ELF-1 (cell line): ENCODE measurements at places on chromosomes 2 and 18.

- DNase-seq: no peak
These were observed 1.2 kb downstream of the NEMP2 start for GRCh38 chr2:190533175-190533967.

DNA sequence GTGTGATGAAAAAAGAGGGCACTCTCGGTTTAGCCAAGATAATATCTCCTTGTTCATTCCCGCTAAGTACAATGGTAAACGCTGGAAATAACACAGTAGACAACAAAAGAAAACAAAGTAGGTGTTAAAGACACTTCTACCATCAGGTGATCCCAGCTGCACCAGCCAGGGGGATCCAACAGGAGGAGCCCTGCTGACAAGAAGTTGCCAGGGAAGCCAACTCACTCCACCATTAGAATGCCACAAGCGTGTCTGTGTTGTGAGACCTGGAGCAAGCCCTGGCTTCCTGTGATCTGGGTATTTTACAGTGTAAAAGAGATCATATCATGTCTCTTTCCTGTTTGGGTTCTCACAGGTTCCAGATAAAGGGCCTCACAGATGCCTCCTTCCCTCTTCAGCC is 117.0 kb downstream of the GRB14 start:
- DNase-seq: peak; percentile 66

GRCh38 chr2:235492850-235493344 is 946 bp upstream of the AGAP1 start:
- DNase-seq: peak; percentile 88

DNA sequence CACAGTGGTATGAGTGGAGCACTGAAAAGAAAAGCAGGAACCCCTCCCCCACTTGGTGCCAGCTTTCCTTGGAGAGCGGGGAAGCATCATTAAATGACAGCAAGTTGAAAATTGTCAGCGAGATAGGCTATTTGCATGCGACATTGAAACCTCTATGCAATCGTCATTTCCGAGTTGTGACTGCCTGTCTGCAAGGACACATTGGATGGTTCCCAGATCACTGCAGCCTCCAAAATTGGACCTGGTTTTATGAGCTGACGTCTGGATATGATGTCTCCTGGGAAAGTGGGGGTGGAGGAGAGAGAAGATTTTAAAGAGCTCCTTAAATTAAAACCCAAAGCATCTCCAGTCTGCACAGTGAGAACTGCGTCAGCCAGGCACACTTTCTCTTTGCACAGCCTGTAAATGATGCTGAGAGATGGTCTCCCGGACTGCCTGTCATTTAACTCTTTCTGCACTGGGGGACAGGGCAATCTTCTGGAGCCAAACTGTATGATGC is 57.8 kb upstream of the KIF5C start:
- no peak for DNase-seq

- peak; percentile 70 for DNase-seq
These were observed 82.1 kb downstream of the ACTR2 start for GRCh38 chr2:65309699-65310098.

DNA sequence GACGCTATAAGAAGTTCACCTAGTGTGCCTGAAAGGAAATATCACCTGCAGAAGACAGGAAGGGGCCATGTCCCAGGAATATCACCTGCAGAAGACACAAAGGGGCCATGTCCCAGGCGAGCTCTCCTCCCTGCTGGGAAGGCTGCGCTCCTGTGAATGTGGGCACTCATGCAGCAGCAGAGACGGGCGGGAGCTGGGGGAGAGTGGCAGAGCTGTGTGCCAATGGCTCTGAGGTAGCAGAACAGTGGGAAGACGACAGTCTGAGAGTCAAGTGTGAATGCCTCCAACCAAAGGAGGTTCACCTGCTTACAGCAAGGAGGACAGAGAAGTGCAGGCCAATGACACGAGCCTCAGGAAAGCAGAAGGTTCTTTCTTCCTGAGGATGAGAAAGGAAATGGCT is 117.9 kb upstream of the SALL3 start:
- DNase-seq: no peak

- DNase-seq: no peak
These were observed 62.9 kb upstream of the TUBA3E start for GRCh38 chr2:130261099-130261498.

- no peak for DNase-seq
These were observed 56.4 kb upstream of the SPP2 start for GRCh38 chr2:233994151-233994550.

DNA sequence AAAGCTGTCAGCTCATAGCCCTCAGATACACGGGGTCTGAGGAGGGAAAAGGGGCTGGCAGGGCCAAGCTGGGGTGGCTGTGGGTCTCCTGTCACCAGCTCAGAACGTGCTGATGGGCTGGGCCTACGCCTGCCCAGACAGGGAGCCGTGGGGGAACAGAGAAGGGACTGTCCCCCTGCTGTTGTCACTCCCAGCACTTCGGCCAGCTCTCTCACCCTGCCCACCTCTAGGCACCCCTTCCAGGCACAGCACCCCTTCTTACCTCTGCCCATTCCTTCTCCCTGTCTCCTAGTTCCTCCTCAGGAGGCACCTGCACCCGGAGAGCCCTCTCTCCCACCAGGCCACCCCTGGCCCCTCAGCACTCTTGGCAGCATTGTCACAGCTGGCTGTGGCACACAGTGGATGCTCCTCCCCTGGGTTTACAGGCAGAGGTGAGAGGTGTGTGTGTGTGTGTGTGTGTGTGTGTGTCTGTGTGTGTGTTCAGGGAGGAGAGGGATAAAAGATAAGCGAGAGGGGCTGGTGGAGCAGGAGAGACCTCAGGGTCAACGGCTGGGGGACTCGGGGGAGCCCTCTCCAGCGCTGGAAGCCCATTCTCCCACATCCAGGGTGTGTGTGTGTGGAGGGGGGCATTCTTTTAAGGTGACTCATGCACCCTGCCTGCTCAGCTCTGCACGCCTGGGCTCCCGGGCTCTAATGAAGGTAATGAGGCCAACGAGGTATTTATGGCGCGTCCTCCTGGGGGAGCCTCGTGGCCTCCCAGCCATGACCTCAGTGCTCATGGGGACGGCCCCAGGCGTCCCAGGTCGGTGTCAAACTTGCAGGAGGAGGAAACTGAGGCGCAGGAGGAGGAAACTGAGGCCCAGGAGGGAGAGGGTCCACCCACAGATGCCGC is 66.1 kb upstream of the SMAD7 start:
- DNase-seq: peak; percentile 96

DNA sequence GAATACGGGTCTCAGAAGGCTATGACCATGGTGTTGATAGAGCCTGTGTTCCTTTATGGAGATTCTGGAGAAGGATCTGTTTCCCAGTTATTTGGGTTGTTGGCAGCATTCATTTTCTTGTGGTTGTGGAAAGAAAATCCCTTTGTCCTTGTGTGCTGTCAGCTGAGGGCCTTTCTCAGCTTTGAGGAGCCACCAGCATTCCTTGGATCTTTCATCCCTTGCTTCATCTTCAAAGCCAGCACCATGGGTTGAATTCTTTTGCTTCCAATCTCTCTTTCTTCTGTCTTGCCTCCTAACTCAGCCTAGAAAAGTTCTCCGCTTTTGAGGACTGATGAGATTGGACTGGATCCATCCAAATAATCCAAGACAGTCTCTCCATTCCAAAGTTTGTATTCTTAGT is 103.2 kb upstream of the MMADHC start:
- DNase-seq: no peak
